A549 treated with AZD2906 at 1 μM for 4 hours (cell line): ENCODE measurements at places on chromosomes 3 and 15. TPM values are rescaled to one million over a fixed set of nuclear protein-coding genes. Genes with fewer than 3 reads are reported as not detected.

The KCTD6 gene
- total RNA-seq, result 5.3 to 7.6 TPM (median 6.8 TPM) in 5 replicates

The REC114 gene
- not detected in 5 replicates for total RNA-seq

The GOLGA6D gene
- total RNA-seq, result 0.02 to 0.03 TPM in 2 of 5 replicates, not detected in the others

The CHRFAM7A gene
- 4.4 to 7.5 TPM (median 6.5 TPM) in 5 replicates for total RNA-seq

The LRRC34 gene
- not detected in 5 replicates for total RNA-seq

The CRYBG3 gene
- total RNA-seq, result 5.4 to 9.7 TPM (median 5.9 TPM) in 5 replicates
